GM06990 (cell line): ENCODE measurements at places on chromosomes 2 and 18.

DNA sequence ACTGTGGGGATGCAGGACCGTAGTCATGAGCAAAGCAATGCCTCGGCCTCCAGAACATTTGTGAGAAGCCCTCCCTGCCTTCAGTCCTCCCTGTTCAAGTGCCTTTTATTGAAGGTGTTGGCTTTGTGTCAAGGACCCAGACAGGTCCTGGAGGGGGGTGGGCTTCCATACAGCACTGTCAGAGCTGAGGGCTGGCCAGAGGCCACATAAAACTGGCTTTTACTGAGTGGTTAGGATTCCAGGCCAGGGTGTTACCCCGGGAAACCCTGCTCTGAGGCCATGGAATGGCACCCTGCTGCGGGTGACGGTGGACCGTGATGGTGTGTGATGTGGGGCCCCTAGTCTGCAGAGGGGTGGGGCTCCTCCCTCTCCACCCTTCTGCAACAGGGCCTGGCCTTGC is 41.6 kb downstream of the TOGARAM2 start:
- no peak for DNase-seq

- DNase-seq, result no peak
Observed at GRCh38 chr2:224884188-224884587, 158.1 kb downstream of the DOCK10 start.

DNA sequence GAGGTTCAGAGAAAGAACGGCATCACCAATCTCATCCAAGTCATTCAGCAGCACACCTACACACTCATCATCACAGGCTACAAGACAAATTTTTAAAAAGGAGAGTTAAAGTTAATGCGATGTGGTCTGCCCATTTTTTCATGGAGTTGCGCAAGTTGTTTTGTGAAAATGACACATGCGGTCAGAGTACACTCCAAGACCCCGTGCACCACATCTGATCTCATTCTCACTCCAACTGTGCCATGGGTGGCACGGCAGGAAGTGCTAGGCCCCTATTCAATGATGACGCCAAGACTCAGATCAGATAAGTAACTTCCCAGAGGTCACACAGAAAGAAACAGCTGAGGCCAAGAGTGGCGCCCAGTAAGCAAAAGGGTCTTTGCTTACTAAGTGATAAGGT is 119.8 kb downstream of the LAMA1 start:
- no peak for DNase-seq

DNA sequence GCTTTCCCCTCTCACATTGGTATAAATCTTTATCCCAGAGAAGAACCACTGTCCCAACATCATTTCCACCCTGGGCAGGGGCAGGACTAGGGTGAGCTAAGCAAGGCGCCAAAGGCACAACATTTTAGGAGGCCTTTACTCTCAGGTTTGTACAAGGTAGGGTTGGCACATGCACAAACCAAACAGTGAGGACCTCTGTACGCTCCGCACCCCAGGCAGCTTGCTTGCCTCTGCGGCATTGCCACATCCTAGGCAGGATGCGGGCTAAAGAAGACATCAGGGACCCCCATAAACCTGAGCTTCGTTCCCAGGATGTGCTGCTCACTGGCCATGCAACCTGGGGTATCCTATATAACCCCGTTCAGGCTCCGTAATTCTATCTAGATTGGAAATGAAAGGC is 128.1 kb upstream of the DAPL1 start:
- DNase-seq, result no peak

GRCh38 chr2:73020657-73021370 is 50.7 kb downstream of the SFXN5 start:
- DNase-seq, result no peak

DNA sequence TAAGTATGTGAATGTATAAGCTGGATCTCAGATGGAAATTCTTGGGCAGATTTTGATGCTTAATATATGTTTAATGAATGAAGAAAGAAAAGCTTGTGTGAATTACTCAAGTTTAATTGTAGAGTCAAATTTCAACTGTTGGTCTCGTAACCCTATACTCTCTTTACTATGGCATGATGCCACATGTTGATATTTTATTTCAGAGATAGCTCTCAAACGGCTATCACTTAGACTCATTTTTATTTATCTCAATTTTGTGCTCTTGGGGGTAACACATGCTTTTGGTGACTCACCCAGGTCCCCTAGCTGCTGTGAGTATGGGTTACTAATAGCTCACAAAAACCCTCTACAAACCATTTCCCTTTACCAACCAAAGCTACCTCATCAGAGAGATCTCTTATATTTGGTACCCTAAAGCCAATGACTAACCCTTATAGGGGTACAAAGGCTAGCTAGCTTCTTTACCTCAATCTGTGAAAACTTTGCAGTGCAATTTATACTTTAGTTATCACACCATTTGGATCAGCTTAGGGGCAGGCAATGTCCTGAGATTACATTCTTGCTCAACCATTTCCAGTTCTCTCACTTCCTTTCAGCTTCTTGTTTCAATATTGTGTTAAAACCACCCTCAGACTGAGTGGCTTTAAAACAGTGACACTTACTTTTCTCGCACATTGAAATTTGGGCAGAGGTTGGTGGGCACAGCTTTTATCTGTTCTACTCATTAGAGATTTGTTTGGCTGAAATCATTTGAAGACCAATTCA is 240.3 kb downstream of the CDH7 start:
- no peak for DNase-seq

GRCh38 chr2:126686841-126687485 is 31.0 kb downstream of the GYPC start:
- DNase-seq, result no peak

GRCh38 chr2:100200985-100201384 is 58.6 kb upstream of the AFF3 start:
- DNase-seq, result no peak

- no peak for DNase-seq
Observed at GRCh38 chr2:233346930-233347329, 7.4 kb upstream of the DGKD start.

DNA sequence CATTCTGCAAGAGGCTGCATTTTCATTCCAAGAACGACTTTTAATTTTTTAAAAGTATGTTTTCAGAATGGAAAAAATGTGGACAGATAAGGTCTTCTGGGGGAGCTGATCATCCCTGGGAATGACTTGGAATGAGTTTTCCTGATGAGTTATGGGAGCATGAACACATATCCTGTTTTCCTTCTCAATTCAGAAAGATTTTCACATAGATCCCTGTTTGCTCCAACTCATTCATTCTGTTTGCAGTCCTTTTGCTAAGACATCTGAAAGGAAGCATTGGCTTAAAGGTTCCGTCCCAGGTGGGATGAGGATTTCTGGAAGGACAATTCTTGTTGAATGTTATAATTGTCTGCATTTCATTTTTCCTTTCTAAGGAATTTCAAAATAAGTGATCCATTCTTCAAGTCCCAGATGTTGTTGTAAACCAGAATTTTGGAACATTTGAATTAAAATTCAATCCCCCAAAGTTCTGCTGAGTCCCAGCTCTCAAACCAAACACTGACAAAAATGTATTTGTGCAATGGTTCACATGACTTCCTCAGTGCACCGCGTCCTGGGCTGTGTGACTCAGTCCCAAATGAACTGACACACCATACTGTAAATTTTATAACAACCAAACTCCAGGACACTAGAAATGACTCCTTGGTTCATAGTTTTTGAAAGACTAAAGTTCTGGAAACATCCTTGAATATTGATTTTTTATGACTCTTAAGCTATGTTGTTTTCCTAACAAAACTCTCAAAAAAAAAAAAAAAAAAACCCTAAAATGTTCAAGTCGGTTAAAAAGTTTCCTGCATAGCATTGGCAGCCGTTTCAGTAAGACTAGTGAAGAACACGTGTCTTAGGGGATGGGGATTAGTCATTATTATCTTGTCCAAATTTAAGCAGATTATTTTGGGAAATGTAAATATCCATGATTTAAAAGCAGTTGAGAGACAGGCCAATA is 281.8 kb upstream of the TCF4 start:
- DNase-seq, result no peak

GRCh38 chr2:72128059-72128842 is 19.4 kb downstream of the CYP26B1 start:
- no peak for DNase-seq

DNA sequence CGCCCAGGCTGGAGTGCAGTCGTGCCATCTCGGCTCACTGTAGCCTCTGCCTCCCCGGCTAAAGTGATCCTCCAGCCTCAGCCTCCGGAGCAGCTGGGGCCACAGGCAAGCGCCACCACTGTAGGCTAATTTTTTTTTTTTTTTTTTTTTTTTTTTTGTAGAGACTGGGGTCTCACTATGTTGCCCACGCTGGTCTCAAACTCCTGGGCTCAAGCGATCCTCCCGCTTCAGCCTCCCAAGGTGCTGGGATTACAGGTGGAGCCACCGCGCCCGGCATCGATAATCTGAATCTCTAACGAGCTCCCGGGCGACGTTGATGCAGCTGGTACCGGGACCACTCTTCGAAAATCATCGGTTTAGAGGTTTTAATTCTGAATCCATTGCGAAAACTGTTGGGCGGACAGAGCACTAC is 520 bp upstream of the CYP20A1 start:
- no peak for DNase-seq

GRCh38 chr18:36295880-36296301 is 1.6 kb upstream of the FHOD3 start:
- no peak for DNase-seq

DNA sequence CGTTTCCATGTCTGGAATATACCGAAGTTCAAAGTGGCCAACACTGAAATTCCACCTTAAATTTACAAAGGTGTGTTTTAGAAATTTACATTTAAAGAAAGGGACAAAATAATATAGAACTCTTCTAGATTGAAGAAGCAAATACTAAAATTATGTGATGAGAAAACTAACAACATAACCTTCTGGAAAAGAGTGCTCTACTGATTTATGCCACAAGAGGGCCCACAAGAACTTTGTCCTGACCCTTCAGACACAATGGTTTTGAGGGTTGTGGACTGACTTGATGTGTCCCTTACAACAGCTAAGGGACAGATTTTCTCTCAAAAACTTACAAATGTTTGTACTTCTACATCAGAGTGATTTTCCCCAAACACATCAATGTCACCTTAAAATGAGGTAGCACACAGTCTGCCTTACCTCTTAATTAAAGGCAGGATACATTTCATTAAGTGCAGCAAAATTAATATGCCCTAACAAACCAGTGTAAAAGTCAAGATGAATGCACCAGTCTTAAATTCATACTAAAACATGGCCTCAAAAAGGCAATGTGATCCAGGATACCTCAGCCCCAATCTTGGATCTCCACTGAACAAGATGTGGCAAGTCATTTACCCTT is 36.2 kb downstream of the EIF2AK3 start:
- DNase-seq, result no peak

DNA sequence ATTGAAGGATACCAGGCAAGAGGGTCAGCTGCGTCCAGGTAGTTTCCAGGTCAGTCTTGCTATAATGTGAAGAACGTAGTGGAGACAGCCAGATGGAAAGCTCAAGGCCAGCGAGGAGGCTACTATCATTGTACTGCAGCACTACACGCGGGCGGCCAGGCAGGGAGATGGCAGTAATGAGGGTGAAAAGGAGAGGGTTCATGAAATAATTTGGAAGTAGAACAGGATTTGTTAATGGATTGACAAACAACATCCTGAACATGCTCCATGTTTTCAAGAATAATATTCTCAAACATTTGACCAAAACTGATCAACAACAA is 17.1 kb downstream of the SPIRE1 start:
- DNase-seq, result no peak

DNA sequence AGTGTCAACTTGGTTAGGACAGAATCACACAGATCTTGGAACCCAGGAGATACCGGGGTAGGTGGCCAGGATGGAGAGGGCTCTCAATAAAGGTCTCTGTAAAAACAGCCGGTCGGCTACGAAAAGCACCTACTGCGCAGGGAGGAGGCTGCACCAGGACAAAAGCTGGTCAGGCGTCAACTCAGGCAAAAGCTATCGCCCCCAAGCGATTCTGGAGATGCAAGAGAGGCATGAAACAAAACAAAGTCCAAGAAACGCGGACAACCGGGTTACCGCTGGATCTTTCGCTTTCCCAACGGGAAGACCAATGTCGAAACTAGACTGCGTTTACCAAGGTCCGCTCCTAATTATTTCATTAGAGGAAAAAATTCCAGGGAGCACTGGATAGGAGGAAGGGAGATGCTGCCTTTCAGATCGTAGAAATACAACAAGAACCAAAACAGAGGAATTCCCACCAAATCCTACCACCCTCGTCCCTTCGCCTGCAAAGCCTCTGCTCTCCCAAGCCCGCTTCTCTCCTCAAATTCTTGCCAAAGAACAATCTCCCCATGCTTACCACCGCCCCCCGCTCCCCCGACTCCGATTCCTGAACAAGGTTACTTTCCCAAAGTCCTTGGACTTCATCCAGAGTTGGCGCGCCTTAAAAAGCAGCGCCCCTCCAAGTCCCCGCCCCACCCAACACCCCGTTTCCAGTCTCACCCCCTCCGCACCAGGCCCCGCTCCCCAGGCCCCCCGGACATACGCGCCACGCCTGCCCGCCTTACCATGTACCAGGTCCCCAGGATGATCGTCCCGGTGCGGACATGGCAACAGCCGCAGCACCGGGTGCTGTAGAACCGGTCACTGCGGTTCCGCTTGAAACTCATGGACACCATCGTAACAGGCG is 539 bp downstream of the LAPTM4A start:
- no peak for DNase-seq

- no peak for DNase-seq
Observed at GRCh38 chr2:83826577-83826976, 632.5 kb downstream of the SUCLG1 start.

- DNase-seq, result no peak
Observed at GRCh38 chr18:63376538-63376937, 9.5 kb upstream of the KDSR start.

GRCh38 chr2:12787891-12788801 is 71.4 kb downstream of the TRIB2 start:
- DNase-seq, result no peak

DNA sequence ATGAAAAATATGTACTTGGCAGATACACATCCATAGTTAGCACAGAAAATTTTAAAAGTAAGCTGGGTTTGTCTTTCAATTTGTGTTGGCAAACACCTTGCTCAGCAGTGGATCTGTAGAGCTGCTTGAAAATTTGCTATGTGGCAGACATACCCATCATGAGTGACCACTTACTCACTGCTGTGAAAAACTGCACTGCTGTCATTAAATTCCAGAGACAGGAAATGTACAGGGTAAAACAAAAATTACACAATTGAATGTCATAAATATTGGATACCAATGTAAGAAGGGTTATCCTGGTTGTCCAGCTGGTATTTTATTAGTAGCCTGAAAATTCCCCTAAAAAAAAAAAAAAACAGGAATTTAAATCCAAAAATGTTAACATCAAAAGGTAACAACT is 24.5 kb downstream of the NIF3L1 start:
- DNase-seq, result no peak

DNA sequence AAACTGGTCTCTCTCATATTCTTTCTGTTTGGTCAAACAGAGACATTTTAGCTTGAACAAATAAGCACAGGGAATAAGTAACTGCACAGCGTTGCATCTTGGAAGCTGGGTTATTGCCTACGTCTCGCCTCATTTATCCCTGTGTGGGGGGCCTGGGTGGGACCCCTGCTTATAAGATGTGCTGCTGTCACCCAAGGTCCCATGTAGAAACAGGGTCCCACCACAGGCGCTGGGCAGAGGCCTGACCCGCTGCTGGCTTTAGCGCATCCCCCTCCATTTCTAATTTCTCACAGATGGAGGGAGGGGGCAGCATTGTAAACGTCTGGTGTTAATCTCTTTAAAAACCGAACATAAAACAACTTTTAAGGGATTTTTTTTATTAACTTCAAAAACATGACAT is 207.8 kb downstream of the HDAC4 start:
- no peak for DNase-seq

- no peak for DNase-seq
Observed at GRCh38 chr2:14094592-14094991, 537.9 kb upstream of the LRATD1 start.

GRCh38 chr2:10962004-10962403 is 50.3 kb downstream of the KCNF1 start:
- DNase-seq, result no peak

GRCh38 chr18:67400502-67401117 is 115.9 kb downstream of the DSEL start:
- DNase-seq, result no peak
